ENCODE measurements at places on chromosomes 4 and X.

DNA sequence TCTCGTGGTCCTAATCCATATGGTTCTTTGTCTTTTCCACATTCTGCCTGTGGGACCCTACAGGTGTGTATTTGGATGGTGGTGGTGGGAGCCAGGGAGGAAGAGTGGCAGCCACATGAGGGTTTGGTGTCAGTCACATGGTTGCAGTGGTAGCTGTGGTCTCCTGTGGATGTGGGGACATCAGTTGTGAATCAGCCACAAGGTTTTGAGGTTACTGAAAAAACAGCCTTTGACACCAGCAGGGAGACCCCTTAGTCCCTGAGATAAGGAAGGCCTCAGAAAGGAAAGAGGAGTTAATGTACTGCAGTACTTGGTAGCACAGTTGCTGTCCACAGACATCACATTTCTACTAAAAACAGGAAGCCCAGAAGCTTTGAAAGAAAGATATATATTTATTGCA lies 15.8 kb upstream of the GAGE10 start:
- no peak for DNase-seq

DNA sequence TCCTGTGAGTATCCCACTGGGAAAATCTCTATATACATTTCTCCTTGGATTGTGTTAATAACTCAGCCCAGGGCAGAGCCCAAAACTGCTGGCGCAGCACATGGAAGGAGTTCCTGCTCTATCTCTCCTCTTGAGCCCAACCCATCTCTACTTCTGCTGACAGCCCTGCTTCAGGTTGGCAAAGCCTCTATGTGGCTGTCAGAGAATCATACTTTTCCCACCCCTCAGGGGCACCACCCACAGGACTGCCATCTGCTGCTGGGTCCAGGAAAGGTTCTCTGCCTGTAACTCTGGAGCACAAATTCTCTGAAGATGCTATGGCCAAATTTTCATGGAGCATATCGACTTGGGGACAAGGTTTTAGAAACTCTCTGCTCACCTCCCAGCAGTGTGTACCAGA lies 278.5 kb upstream of the EMCN start:
- no peak for DNase-seq

DNA sequence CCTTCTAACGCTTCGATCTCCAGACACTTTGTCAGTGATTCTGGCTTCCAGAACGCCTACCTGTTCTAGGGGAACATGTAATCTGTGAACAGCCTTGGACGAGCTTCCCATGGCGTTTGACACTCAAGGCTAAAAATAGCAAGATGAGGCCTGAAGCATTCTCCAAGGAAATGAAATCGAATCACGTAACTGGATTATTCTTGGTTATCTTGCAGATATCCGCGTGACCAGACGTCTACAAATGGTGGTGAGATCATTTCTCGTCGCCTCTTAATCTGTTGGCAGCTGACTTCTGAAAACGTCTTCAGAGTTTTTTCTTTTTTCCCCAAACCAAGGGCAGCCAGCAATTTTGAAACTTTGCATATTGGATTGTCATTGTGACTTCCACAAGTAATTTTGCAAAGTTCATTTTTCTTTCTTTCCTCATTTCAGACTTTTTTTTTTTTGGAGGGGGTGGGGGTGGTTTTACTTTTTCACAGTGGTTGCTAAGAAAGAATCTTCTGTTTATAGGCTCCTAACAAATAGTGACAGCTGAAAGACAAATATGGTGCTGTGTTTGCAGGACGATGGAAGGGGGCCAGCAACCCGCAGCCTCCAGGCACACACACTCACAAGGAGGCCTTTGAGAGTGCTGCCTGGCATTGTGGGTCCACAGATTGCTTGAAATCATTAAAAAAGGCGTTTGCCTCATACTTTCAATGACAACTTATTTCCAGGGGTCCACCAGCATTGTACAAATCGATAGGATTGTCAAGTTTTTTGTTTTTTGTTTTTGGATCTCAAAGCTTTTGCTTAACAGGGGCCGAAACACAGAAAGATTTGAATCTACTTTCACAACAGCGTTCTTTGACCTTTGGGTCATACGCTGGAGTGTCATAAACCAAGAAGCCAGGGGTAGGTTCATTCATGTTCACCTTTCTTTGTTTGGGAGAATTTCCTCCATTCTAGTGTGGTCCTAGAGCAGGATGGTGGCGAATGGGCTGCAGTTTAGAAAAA lies 32.4 kb upstream of the PDLIM3 start:
- DNase-seq: no peak

DNA sequence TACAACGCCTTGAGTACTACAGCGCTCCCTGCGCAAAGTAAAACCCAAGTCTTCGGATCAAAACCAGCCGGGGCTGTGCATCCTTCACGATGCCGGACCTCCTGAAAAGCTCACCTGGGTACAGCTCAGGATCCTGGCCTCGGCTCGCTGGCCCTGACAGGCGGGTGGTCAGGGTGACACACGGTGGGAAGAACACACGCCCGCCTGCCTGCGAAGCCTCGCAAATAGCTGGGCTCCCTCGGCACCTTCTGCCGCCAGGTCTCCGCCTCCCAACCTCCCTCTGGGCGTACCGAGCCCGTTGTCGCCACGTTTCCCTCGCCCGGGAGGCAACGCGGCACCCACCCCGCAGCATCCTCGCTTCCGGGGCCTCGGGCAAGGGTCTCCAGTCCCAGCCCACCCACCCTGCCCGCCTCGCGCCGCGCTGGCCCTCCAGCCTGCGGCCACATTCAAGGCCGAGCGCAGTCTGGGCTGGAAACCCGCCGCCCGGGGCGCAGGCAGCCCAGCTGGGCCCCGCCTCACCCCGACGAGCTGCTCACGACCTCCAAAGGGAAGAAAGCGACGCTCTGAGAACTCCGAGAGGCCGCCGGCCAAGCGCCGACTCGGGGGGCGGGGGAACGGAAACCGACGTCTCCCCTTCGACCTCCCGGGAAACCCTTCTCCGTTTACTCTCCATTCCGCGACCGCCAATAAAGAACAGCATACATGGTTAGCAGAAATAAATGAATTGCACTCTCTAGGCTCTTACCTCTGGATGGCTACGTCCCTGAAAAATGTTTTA lies 511 bp downstream of the PPM1K start:
- peak; percentile 35 for DNase-seq

- peak; percentile 96 for DNase-seq
These were observed 436 bp upstream of the PPP3CA start for GRCh38 chr4:101347557-101348366.

DNA sequence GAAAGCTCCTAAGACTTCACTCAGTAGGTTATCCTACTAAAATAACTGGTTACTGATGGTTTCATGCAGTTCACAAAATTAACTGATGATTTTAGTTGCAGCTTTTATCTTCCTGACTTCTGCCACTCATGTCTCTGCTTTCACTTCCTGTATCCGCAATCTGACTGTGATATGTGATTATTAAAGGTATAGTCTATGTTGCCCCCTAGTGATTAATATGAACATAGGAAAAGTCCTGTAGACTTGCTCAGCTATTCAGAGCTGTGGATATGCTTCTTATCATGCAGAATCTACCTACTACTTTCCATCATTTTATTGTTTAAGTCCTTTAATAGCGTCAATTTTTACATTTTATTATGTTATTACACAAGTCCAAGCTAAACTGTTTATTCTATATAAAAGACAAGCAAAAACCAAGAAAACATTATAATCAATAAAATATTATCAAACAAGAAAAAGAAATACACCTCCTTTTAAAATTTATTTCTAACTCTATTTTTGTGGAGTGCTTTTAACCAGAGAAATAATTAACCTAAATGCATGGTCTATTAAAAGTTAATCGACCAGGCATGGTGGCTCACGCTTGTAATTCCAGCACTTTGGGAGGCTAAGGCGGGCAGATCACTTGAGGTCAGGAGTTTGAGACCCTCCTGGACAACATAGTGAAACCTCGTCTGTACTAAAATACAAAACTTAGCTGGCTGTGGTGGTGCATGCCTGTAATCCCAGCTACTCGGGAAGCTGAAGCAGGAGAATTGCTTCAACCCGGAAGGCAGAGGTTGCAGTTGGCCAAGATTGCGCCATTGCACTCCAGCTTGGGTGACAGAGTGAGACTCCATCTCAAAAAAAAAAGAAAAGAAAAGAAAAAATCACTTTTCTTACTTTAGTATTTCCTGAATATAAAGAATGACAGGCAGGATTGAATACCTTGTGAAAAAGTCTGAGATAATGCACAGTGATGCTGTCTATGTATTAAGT lies 40.4 kb upstream of the TLR2 start:
- no peak for DNase-seq

- no peak for DNase-seq
These were observed 57.8 kb upstream of the BEND2 start for GRCh38 chrX:18278449-18278848.

GRCh38 chr4:25236971-25237370 lies 3.1 kb downstream of the PI4K2B start:
- DNase-seq: no peak

DNA sequence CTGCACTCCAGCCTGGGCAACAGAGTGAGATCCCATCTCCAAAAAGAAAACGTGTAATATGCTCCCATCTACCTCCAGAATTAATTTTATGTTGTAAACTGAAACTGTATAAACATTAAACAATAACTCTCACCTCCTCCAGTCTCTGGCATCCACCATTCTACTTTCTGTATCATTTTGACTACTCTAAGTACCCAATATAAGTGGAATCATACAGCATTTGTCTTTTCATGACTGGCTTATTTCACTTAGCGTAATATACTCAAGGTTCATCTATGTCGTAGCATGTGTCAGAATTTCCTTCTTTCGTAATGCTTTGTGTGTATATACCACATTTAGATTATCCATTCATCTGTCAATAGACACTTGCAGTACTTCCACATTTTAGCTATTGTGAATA lies 20.6 kb downstream of the F8 start:
- no peak for DNase-seq

- DNase-seq: no peak
These were observed 274.9 kb upstream of the LDB2 start for GRCh38 chr4:17173300-17173699.

DNA sequence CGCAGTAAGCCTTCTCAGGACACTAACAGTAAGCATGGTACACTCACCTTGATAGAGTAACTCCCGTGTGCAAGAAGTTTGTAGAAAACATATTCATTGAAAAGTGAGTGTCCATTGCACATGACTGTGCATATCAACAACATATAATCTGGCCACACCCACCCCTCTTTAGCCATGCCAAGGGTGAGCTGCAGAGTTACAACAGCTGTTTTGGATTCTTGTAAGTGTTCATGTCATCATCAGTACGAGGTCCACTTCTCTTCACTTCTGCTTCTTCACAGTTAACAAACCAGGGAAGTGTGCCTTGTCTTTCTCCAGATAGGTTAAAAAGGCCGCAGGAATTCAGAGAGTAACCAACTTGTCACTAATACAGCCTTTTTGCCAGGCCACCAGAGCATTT lies 116.6 kb downstream of the IRF2 start:
- DNase-seq: no peak

- no peak for DNase-seq
These were observed 43.9 kb downstream of the ALPK1 start for GRCh38 chr4:112341033-112341432.

All from amniotic stem cell (primary cell).